Suppressor macrophage treated with lipopolysaccharide for 1 hour (primary cell): ENCODE measurements at places on chromosomes 6 and 20.

GRCh38 chr6:73108949-73109348 lies 116.3 kb downstream of the KHDC1L start:
- DNase-seq = no peak

- no peak for DNase-seq
These were observed 98.2 kb downstream of the QRSL1 start for GRCh38 chr6:106727480-106728149.

GRCh38 chr6:94052749-94053148 lies 633.4 kb upstream of the EPHA7 start:
- DNase-seq = no peak

DNA sequence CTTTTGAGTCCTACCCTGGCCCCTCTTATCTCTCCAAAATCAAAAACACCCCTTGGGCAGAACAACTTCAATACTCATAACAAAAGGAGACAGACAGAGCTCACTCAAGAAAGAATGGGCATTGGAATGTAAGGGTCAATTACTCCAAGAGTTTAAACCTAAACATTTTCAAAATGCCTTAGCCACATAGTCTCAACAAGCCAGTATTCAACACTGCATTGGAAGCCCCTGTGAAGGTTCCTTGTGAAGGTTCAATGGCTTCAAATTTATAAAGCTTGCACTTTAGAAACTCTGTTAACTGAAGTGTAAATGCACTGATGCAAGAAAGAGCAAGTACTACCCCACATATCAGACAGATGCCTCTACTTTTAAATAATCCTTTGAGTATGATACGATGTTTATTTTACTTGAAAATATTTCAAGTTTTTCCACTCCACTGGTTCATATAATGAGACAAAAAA lies 139.1 kb upstream of the LAMP5 start:
- DNase-seq = no peak

DNA sequence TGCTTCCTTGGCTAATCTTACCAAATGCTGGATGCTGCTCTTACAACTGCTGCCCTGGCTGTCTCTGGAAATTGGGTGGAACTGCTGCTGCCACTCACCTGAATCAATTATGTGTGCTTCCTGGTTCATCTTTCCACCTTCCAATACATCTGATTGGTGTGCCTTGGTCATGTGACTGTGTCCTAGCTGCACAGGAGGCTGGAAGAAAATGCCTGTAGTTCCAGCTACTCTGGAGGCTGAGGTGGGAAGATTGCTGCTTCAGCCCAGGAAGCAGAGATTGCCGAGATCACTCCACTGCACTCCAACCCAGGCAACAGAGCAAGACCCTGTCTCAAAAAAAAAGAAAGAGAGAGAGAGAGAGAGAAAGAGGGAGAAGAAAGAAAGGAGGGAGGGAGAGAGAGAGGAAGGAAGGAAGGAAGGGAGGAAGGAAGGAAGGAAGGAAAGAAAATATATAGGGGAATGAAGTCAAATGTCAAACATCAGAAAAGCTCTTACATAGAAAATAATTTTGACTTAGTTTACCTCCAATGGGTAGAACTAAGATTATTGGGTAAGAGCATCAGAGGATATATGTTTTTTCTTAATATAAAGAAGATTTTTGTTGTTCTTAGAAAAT lies 14.1 kb upstream of the PPARD start:
- DNase-seq = no peak

- DNase-seq = peak; percentile 21
These were observed 75.9 kb upstream of the GATA5 start for GRCh38 chr20:62551407-62552323.

DNA sequence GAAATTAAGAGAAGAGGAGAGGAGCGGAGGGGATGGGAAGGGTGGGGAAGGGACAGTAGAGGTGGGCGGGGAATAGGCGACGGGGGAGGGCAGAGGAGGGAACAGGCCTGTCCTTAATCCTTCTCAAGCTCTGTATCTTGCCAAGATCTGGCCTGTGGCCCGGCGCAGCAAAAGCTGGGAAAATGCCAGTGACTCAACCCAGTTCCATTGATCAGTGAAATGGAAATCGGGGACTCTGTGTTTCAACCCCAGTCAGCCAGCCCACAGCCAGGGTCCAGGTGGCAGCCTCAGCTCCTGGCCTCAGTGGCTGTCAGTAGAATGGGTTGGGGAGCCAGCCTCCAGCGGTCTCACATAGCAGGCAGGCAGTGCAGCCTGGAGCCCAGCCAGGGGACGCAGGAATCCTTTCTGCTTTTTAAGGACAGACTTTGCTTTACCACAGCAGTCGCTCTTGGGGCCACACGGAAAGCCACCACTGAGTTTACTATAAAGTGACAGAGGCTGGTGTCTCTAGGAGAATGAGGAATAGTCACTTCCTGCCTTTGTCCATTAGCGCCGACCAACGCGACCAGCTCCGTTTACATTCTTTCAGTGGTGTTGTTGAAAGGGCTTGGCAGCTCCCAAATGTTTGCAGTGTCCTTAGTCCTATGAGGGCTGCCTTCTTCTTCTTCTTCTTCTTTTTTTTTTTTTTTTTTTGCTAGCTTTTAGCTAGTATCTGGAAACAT lies 128.0 kb downstream of the RIN2 start:
- DNase-seq = peak; percentile 35

GRCh38 chr6:104633125-104633524 lies 226.6 kb downstream of the HACE1 start:
- DNase-seq = no peak

DNA sequence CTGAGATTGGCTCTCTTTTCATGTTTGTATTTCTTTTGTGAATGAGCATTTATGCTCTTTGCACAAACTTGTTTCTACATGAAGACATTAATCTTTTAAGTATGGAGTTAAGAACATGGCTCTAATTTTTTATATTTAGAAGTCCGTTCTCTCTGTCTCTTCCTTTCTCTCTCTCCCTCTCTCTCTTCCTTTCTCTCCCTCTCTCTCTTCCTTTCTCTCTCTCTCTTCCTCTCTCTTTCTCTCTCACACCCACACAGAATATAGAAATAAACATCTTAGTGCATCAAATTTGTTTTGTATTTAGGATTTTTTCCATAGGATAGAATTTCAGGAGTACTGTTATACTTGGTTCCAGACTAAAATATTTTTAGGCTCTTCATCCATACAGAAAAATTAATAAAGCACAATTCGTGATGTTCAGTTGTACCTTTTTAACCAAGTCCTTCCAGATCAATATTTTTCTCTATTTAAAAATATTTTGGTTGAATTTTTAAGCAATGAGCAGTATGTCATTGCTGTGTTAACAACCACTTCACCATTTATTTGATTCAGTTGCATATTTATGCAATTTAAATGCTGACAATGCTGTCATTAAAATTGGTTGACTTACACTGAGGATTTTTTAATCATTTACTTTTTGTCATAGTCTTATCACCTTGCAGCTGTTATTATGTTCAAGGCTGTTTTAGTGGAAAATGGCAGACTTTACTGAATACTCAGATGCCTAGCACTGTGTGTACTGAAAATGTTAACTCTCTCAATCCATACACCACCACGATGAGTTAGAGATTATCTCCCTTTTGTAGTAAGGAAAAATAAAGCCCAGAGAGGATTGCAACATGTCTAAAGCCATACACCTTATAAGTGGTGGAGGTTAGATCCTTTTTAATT lies 112.4 kb upstream of the MAP7 start:
- DNase-seq = no peak

DNA sequence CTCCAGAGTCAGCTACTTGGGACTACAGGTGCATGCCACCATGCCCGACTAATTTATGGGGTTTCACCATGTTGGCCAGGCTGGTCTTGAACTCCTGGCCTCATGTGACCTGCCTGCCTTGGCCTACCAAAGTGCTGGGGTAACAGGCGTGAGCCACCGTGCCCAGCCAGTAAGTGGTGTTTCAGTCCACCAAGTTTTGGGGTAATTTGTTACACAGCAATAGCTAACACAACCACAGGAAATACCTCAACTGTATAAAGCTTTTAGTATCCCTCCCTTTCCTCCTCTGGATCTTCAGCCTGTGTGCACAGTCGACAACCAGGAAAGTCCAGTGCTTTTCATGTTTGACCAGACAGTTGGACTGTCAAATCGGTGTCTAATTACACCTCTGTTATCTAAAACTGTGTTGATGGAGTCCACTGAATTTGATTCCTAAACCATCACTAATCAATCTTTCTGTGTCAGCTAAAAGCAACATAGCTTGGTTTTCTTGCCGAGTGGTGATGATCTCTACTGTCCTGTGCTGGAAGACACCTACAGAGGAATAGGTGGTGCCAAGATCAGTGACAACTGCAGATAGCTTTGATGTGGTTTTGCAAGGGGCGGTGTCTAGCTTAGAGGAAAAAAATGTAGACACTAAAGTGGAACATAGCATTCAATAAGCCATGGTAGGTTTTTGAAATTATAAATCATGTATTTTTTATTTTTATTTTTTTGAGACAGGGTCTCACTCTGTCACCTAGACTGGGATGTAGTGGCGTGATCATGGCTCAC lies 22.2 kb upstream of the ZBTB2 start:
- no peak for DNase-seq

- DNase-seq = no peak
These were observed 1018.6 kb upstream of the EYS start for GRCh38 chr6:66725670-66726069.

DNA sequence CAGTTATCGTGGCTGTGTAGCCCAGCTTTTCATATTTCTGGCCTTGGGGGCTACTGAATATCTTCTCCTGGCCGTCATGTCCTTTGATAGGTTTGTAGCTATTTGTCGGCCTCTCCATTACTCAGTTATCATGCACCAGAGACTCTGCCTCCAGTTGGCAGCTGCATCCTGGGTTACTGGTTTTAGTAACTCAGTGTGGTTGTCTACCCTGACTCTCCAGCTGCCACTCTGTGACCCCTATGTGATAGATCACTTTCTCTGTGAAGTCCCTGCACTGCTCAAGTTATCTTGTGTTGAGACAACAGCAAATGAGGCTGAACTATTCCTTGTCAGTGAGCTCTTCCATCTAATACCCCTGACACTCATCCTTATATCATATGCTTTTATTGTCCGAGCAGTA lies 475 bp downstream of the OR2B6 start:
- DNase-seq = no peak

DNA sequence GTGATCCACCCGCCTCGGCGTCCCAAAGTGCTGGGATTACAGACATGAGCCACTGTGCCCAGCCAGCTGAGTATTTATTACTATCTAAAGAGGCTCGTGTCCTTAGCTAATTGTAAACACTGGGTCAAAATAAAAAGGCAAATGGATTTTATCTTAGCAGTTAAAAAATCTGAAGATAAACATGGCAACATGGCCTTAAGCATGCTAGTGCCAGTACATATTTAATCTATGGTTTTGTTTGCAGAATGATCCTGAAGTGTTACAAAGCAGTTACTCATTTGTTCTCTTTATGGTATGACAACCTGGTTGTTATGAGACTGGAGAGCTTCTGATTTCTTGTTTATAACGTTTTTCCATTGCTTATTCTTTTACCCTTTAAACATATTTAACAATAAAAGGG lies 3.9 kb upstream of the KIAA0408 start:
- DNase-seq = no peak

- no peak for DNase-seq
These were observed 159.2 kb downstream of the ATXN1 start for GRCh38 chr6:16602035-16602434.

GRCh38 chr6:98498144-98498775 lies 336.1 kb upstream of the POU3F2 start:
- DNase-seq = no peak

DNA sequence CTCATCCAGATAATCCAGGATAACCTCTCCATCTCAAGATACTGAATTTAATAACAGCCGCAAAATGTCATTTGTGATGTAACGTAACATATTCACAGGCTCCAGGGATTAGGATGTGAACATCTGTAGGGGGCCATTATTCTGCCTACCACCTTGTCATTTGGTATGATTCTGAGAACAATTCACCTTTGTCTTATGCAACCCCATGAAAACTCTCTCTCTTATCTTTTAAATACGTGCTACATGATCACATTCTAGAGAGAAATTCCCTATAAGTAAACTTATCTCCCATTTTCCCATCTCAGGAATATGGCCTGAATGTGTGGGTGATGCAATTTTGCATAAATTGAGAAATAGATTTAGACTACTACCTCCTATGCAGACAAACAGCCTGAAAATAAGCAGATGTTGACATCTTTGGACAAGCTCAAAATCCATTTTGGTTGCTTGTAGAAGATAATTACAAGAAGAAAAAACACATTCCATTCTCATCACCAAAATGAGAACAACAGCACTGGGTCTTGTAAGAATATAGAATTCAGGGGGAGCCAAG lies 255.4 kb upstream of the STXBP5 start:
- no peak for DNase-seq

GRCh38 chr6:39077882-39078594 lies 29.5 kb downstream of the GLP1R start:
- DNase-seq = no peak

GRCh38 chr6:168616816-168617765 lies 176.1 kb downstream of the SMOC2 start:
- DNase-seq = no peak

DNA sequence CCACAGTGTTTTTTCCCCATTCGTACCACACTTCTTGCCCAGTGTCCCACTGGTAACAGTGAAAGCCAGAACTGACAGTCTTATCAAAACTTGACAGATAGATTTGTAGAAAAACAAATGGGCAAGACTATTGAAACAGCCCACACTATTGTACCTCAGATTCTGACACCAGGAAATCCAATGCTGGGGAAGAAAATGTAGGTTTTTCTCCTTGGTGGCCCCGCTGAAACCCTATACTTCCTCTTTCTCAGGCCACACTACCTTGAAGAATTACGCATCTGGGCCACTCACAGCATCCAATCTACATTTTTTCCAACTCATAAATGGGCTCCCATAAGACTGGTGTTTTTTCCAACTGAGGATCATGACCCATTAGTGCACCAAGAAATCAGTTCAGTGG lies 90.9 kb upstream of the HDDC2 start:
- DNase-seq = no peak

DNA sequence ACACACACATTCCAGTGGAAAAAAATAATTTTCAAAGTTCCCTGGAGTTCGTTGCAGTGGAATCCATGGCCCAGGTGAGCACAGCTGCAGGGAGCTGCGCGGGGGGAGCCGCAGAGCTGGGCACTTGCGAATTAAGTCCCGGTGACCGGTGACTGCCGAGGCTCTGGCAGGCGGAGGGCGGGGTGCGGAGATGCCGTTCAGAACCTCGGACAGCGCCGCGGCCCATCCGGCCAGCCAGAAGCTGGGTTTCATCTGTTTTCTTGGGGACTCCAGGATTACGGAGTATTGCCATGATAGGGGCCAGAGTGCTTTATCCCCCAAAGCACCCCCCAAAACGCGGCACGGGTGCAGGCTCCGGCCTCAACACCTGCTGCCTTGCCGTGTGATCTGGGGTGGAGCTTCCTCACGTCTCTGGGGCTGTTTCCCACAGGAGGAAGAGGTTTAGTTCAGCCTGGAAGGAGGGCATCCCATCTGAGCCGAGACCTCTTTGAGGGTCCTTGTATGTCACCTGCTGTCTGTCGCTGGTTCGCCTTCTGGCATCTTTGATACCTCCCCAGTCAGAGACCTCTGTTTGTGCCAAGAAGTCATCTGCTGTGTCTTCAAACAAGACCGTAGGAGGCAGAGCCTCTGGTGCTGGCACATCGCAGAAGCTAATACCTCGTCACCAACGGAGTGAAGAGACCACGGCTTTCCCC lies 99.4 kb downstream of the YTHDF1 start:
- DNase-seq = no peak
